ENCODE measurements at places on chromosomes 7 and 10.

DNA sequence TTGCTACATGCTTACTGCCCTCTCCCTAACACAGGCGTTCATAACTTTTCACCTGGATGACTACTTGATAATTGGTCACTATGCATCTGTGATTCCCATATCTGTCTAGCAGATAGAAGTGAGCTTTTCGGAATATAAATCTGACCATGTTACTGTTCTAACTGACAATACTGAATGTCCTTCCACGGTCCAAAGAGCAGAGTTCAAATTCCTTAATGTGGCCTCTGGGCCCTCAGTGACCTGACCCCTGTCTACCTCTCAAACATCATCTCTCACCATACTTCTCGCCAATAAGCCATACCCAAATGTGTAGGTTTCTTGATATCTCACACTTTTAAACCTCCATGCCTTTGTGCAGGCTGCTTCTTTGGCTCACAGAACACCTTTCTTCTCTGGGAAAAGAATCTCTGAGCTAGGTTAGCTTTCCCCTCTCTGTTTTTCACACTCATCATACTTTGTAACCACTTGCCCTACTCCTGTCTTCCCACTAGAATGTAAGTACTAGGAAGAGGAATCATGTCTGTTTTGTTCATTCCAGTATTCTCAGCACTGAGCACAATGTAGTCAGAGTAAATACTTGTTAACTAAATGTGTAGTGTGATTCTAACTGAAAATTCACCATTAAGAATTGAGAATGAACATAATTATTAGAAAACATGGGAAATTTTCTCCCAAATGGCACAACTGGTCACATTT is 39.2 kb upstream of the LRRC17 start:
- DNase-seq = no peak

DNA sequence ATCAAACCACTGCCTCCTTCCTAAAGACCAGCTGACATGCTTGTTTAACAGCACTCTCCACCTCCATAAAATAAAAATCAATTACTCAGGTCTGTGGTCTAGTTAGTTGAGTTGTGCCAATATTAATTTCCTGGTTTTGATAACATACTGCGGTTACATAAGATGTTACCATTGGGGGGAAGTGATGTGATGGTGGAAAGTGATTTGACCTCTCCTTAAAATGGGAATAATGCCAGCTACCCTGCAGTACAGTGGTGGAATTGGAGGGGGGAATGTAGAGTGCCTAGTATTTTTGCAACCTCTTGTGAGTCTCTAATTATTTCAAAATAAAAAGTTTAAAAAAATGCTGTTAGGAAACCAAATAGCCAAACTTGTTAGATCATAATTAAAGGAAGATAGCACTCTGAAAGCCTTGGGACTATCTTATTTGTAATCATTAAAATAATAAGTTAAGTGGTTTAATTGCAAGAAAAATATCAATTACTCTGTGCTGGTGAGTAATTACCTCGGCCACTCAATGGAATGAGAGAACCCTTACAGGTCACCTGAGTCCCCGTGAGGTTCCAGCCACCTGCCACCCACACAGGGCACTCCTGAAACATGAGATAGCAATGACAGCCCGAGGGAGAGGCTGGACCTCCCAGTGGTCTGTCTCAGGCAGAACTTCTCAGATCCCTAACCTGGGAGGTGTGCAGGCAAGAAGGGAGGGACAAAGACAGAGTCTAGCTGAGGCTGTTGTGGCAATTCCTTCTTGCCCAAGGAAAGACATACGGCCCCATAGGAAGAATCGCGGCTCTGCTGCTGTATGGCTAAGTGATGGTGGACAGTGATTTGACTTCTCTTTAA is 94.1 kb downstream of the SH3PXD2A start:
- no peak for DNase-seq

DNA sequence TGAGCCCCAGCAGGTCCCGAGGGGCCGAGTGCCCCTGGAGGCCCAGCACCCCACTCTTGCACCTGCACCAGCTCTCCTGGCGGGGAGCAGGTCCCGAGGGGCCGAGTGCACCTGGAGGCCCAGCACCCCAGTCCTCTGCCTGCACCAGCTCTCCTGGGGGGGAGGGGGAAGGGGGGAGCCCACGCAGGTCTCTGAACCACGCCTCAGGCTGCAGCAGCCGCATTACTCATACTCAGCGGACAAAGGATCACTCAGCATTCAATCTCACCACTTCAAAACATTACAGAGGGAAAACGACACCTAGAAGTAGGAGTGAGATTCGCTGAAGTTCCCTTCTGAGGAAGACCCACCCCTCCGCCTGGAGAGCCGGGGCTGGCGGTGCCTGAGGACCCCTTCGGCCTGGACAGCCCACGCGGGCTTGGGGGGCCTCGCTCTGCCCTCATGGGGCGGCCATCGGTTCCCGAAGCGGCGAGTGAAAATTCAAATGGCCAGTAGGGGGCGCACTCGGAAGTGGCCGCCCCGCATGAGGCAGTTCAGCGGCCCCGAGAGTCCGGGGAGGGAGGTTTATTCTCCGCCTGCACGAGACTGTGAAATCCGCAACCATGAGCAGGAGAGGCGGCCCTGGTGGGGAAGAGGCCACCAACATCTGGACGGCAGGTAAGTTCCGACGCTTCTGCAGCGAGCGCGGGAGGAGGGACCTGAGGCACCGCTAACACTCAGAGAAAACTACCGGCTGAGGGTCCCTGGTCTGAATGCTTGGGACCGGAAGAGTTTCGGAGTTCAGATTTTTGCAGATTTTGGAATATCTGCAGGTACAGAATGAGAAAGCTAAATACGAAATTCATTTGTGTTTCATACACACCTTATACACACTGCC is 1.1 kb upstream of the GPER1 start:
- DNase-seq = peak; percentile 68

GRCh38 chr10:132939957-132940790 is 2.2 kb downstream of the CFAP46 start:
- peak; percentile 50 for DNase-seq

DNA sequence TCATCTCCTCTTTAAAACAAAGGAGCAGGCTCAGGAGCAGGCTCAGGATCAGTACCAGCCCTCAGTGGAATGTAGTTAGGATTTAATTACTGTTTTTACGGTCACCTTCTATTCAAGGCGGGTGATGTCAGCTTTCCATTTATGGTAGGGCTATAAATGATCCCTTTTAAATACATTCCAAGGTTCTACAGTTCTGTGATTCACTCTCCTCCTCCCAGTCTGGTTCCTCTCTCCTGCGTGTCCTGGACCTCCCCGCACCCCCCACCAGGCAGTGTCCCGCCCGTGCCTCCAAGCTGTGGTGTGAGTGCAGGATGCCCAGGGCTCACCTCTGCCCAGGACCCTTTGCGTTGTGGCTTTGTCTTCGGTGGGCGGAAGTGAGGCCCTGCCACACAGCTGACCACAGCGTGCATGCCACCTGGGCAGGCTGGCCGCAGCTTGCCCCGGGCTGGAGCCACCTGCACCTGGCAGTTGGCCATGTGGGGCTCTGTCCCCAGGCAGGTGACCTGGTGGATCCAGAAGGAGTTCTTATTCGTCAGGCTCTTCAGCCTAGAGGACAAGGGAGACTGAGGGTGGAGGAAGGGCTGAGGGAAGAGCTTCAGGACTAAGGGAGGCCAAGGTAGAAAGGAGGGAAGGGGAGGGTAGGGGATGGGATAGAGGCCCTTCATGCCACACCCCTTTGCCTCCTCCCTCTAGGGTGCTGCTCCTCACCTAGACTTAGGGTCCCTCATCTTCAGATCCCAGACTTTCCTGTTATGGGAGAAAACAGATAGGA is 9.1 kb downstream of the LOXL4 start:
- peak; percentile 31 for DNase-seq

- peak; percentile 16 for DNase-seq
Observed at GRCh38 chr10:33963729-33964128, 629.3 kb upstream of the NRP1 start.

GRCh38 chr7:42222125-42222524 is 14.9 kb downstream of the GLI3 start:
- DNase-seq = no peak

DNA sequence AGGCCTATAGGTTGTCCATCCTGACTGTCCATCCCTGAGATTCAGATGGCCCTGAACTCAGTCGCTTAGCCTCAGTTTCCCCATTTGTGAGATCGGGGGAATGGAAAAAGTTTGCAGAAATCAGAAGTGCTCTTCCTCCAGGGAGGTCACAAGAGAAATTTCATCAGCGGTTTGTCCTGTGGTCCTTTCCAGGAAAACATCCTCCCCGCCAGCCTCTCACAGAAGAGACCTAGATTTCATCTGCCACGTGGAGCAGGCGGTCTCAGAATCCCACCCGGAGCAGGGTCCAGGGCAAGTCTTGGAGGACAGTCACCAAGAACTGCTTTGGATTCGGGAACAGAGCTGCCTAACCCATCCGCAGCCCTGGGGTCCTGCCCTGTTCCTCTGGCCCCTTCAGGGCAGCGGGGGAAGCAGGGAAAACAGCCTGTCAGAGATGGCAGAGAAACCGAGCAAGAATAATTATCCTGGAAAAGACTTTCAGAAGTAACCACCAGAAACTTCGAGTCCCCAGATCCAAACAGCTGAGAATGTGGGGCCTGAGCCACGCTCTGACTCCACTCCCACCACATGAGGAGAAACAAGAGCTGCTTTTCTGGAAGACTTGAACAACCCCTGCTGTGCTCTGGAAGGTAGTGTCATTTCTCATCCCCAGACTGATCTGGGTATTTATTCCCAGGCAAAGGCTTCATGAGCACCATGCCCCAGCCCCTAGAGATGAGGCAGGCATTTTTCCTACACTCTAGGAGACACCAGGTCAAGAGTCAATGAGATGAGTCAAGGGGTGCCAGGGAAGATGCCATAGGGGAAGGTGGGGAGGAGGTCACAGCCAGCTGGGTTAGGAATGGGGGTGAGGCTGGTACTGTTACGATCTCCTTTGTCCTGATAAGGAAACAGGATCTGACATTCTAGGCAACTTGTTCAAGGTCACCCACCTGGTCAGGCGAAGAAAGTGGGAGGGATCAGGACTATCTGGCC is 1.1 kb upstream of the TNS3 start:
- DNase-seq = no peak

DNA sequence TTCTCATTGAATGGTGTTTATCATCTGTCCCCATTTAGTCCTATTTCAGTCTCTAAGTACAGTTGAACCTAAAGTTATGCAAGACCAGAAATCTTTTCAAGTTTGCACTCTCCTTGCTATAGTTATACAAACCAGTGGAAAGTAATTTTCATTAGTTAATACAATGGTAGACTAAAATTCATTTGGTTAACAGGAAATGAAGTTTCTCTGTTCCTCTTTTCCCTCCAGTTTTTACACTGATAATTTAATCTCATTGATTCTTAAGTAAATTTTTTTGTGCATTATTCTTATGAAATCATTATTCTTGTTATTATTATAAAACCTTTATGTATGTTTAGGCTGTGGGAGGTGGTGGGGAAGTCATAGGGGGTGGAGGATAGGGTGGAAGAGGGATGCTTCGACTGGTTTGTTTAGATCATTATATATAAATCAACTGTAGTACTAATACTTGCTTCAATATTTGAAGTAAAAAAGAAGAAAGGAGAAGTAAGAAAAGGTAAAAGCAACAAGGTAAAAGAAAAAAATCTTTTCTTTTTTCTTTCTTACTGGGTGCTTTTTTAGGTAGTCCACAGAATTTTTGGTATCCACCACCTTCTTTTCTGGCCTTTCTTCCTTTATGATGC is 104.1 kb downstream of the GPR85 start:
- DNase-seq = no peak

- no peak for DNase-seq
Observed at GRCh38 chr7:329691-330281, 39.8 kb downstream of the FOXL3 start.

GRCh38 chr10:121500701-121501332 is 97.4 kb downstream of the FGFR2 start:
- no peak for DNase-seq

DNA sequence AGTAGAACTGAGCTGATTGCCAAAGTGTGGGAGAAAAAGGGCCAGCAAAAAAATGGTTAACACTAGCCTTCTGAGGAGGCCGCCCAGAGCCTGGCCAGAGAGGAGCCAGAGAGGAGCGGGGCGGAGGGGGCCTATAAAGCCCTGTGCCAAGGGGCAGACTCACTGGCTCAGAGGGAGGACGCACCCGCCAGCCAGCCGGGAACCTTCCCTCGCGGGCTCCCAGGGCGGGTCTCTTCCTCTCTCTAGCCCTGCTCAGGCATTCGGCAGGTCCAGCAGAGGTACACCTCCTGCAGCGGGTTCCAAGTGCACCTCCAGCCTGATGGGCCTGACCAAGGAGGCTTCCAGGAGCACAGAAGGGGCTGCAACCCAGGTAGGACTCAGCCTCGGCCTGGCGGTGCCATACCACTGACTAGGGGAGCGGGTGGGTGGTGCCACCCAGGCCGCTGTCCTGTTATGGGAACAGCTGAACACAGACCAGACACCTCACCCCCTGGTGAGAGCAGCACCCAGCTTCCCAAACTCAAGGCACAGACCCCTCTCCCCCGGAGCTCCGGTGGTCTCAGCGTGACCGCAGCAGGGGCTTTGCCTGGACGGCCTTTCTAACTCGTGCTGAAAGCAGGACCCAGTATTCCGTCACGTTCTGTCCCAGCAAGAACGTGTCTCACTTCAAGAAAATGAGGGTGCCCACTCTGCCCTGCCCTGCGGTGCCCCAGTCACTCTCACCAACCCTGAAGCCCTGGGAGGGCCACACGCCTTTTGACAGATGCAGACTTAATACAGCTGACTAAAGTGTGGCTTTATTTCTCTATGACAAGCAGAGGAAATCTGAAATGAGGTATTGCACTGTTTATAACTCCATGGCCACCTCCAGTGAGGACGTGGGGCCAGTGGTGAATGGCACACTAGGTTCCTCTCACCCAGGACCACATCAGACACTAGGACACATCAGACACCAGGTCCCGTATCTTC is at the start of gene GPER1:
TSS of gene GPER1 (plus strand) at position 162 of the 969 bp plus-strand sequence. CDS start 3,616 bp downstream, outside the sequence.
- peak; percentile 59 for DNase-seq

- no peak for DNase-seq
Observed at GRCh38 chr7:125572414-125572813, 642.8 kb upstream of the POT1 start.

- peak; percentile 43 for DNase-seq
Observed at GRCh38 chr7:30510124-30511075, 5.8 kb upstream of the GGCT start.

DNA sequence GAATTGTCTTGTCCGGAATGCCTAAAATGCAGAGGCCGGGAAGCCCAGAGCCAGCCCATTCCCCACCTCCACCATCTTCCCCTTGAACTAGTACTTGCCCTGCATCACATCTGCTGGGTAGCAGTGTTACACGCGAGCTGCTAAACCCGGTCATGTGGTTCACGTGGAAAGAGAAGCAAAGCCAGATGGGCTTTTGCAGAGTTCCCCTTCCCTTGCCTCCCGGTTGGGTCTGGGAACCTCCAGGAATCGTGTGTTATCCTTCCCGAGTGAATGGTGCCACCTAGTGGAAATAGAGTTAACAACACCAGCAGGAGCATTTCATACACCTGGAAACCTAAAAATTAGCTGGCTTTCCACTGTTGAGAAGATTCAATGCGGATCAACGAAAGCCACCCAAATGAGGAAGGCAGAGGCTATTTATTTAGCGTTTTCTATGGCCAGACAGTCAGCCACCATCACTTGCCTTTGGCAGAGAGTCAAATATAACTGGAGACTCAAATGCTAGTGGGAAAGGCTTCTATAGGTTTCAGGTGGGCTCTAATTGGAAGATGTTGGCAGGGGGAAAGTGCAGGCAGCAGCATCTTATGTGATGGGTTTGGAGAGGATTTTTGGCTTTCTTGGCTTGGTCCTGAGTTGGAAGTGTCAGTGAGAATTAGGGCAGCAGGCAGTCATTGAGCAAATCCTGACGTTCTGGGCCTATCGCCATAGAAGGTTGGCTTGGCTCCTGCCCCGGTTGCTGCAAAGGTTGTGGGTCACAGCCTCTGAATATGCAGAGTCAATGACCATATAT is 12.9 kb upstream of the DENND2A start:
- peak; percentile 79 for DNase-seq
